Foreskin fibroblast (primary cell): ENCODE measurements at places on chromosomes 4 and X.

GRCh38 chr4:10762561-10762960 lies 78.0 kb upstream of the CLNK start:
- DNase-seq, result peak; percentile 91

DNA sequence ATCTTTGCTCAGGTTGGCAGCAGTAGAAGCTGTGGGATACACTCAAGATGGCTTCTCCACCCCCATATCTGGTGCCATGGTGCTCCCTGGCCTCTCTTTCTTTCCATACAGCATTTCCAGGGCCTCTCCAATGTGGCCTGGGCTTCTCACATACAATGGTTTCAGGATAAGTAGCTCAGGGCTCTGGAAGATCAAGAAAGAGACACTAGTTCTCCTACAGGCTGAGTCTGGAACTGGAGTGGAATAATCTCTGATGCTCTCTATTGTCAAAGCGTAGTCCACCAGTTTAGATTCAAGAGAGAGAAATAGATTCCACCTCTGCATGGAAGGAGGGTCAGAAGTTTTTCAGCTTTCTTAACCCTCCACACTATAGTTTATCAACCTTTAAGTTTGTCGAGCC lies 138.2 kb upstream of the AADAT start:
- DNase-seq, result no peak

- no peak for DNase-seq
Measured at GRCh38 chr4:184851200-184851541, 25.4 kb upstream of the ACSL1 start.

GRCh38 chr4:94562285-94562684 lies 110.5 kb downstream of the PDLIM5 start:
- DNase-seq, result no peak
